ENCODE measurements at places on chromosomes 5 and 9.

GRCh38 chr5:37208883-37209797 lies 40.0 kb downstream of the CPLANE1 start:
- no peak for DNase-seq

DNA sequence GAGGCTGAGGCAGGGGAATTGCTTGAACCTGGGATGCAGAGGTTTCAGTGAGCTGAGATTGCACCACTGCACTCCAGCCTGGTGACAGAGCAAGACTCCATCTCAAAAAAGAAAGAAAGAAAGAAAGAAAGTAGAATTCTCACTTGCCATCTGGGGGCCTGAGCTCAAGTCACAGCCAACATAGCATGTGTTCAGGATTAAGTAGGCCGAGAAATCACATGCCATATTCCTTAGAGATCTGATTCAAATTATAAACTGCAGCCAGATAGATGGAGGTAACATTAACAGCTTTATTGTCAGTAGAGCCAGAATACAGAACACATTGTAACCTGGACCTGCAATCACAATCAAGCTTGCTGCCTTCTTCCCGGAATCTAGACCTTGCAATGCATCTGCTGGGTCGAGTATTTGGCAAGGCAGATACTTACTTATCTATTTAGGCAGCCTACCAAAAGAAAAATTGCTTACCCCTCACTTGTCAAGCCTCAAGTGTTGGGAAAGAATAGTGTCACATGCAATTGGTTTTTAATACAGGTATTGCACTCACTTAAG lies 173.7 kb downstream of the CPLANE1 start:
- DNase-seq: no peak

DNA sequence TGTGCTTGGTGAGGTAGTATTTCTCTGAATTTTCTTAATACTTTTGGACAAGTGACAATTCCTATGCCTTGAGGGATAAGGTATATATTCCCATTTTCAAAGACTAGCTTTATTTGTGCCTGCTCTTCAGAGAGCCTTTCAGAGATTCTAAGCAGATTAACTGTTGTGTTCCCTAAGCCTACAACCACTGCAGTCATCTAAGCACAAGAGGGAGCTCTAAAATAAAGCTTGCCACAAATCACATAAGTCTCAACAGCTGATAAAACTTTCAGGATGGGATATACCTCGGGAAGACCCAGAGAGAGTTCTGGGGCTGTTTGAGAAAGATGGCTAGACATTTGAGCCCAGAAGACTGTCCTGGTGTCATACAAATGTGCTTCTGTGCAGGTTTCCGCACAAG lies 157.3 kb downstream of the CYLC2 start:
- no peak for DNase-seq

- peak; percentile 54 for DNase-seq
These were observed 46.1 kb upstream of the RAI14 start for GRCh38 chr5:34609951-34610441.

GRCh38 chr5:55096861-55097260 lies 5.6 kb upstream of the GZMA start:
- DNase-seq: no peak

DNA sequence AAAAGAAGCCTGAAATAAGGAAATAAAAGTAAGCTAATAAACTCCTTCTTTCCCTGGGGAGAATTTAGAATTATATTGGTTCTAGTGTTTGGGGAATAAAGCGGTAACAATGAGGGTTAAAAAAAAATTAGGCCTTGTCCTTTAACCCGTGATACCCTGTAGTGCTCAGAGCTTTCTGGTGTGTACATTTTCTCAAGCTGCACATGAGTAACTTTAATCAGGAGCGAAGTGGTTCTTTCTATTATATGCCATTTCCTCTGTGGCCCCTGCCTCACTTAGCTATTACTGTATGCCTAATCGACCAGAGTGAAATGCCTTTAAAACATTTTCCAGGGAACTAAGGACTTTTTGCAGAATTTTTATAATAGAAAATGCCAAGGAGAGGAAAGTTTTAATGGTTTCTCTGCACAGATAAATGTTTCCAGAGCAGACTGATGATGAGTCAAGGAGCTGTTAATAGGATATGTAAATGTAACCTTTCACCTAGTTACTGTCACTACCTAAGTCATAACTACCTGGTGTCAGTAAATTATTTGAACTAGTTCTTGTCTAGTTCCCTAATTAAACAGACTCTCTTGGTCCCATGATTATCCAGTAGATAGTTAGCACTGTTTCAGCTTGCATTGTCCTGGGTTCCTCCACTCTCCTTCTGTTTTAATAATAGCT lies 7.6 kb downstream of the PAM start:
- DNase-seq: no peak

GRCh38 chr9:5643005-5643624 lies 14.2 kb downstream of the RIC1 start:
- no peak for DNase-seq

- DNase-seq: no peak
These were observed 18.7 kb upstream of the AKNA start for GRCh38 chr9:114406441-114406840.

DNA sequence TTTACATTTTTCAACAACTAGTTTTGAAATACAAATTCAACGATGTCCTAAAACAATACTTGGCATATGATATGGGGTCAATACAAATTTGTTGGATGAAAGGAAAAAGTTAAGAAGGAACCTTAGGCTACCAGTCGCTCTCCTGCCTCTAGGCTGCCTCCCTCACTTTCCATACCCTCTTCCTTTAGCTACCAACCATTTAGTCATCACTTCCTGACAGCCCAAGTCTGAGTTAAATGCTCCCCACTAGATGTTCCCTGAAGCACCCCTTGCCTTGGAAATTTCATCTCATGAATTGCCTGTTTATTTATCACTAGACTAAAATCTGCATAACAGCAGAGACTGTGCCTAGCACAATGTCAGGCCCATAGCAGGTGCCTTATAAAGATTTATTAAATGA lies 2.7 kb upstream of the LARS1 start:
- peak; percentile 38 for DNase-seq

GRCh38 chr5:31999470-31999869 lies 174.6 kb downstream of the GOLPH3 start:
- no peak for DNase-seq

DNA sequence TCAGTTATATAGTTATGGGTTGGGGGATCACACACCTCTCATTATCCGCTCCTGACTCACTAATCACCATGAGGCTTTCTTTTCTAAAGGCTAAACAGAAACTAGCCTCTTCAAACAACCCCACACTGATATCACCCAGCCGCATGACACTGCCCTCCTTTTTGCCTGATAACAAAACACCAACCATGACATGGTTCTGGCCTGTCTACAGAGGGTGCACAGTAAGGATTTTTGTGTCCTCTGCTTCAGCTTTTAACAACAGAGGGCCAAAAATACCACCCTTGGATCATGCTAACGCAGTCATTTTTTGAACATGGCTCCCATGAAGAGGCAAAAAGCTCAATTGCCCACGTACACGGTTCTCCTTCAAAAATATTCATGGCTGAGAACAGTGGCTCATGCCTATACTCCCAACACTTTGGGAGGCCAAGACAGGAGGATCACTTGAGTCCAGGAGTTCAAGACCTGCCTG lies 4.0 kb downstream of the CMBL start:
- DNase-seq: no peak

DNA sequence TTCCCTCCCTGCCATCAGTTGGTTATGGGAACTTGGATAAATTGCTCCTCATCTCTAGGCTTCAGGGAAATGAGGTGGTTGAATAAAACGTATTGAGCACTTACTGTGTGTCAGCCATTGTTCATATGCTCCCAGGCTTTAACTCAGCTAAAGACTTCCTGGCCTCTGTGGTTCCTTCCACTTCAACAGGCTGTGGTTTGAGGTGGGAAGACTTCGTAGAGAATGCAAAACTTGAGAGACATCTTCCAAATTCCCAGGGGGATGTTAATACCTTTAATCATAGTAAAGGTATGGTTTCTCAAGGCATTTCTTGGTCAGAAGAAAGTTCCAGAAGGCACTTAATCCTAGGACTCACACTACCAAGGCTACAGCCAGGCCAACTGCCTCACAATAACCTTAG lies 1.5 kb upstream of the GPX3 start:
- no peak for DNase-seq

- DNase-seq: no peak
These were observed 16.5 kb upstream of the SIL1 start for GRCh38 chr5:139214646-139215045.

GRCh38 chr5:126007841-126008240 lies 415.4 kb upstream of the GRAMD2B start:
- DNase-seq: no peak

GRCh38 chr5:14186059-14186830 lies 43.1 kb downstream of the TRIO start:
- DNase-seq: no peak

GRCh38 chr9:71819115-71819739 lies 50.9 kb upstream of the CEMIP2 start:
- DNase-seq: peak; percentile 41

- DNase-seq: no peak
These were observed 70.4 kb downstream of the ARHGEF37 start for GRCh38 chr5:149651686-149652085.

DNA sequence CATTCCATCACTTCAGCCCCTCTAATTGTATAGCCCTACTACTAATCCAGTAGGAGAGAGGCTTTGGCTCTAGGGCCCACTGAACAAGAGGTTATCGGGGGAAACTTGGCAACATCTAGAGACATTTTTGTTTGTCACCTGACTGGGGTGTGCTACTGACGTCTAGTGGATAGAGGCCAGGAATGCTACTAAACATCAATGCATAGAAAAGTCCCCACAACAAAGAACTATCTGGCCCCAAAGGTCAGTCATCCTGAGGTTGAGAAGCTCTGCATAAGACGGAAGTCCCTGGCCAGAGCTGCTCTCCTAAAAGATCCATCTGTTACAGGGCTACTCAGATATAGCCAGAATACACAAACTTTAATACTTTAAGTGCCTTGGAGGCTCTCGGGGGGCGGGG lies 570.6 kb upstream of the KLF4 start:
- no peak for DNase-seq

DNA sequence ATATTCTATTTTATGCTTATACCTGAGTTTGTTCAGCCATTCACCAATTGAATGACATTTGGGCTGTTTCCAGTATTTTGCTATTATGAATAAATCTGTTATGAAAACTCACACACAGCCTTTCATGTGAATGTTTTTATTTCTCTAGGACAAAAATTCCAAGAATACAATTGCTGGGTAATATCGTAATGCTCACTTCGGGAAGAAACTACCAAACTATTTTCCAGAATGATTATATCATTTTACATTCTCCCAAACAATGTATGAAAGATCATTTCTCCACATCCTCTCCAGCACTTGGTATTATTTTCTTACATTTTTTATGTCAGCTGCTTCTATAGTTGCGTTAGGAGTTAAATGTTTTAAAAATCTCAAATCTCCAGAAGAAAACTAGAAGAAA lies 58.3 kb upstream of the LHFPL2 start:
- no peak for DNase-seq

DNA sequence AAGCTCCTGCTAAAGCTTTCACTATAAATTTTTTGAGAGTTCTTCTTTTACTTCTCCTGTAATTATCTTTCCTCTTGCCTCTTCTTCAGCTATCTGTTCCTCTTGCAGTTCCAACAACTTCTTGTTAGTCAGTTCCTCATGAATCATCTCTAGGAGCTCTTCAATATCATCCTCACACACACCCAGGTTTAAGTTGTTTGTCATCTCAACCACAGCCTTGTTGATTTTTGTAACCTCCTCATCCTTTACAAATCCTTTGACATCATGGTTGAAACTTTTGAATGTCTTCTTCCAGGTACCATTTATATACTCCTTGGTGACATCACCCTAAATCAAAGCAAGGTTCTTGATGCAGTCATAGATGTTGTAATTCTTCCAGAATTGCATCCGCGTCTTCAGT lies 106.3 kb upstream of the MAMDC2 start:
- DNase-seq: no peak

- DNase-seq: no peak
These were observed 140.8 kb downstream of the RXRA start for GRCh38 chr9:134466869-134467616.

- DNase-seq: no peak
These were observed 4.4 kb upstream of the TBC1D13 start for GRCh38 chr9:128782669-128783068.

- DNase-seq: no peak
These were observed 31.1 kb downstream of the PAEP start for GRCh38 chr9:135592625-135593024.

- peak; percentile 55 for DNase-seq
These were observed 6.1 kb upstream of the CRB2 start for GRCh38 chr9:123349691-123350480.

GRCh38 chr5:156218367-156219158 lies 108.4 kb upstream of the SGCD start:
- no peak for DNase-seq

- DNase-seq: peak; percentile 53
These were observed 391 bp upstream of the NRG2 start for GRCh38 chr5:140043508-140043872.

GRCh38 chr5:138495351-138495750 lies 30.1 kb downstream of the EGR1 start:
- no peak for DNase-seq

- no peak for DNase-seq
These were observed 576.4 kb upstream of the SGCD start for GRCh38 chr5:155750571-155750970.

DNA sequence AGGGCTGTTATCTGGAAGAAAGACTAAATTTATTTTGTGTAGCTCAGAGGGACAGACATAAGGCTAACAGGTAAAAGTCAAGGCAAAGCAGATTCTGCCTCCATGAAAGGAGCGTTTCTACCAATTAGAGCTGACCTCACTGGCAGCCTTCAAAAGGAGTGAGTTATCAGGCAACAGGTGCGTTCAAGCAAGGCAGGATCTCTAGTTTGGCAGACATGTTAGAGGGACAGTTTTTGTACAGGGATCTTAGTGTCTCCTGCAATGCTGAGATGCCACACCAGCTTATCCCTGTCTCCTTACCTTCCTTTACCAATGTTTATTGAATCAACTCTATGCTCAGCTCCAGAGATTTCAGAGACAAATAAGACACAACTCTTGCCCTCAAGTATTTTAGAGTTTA lies 73.8 kb downstream of the NRG2 start:
- DNase-seq: no peak

GRCh38 chr5:1500411-1501091 lies 23.2 kb downstream of the LPCAT1 start:
- DNase-seq: no peak

GRCh38 chr5:131114754-131115153 lies 50.3 kb downstream of the HINT1 start:
- DNase-seq: no peak

DNA sequence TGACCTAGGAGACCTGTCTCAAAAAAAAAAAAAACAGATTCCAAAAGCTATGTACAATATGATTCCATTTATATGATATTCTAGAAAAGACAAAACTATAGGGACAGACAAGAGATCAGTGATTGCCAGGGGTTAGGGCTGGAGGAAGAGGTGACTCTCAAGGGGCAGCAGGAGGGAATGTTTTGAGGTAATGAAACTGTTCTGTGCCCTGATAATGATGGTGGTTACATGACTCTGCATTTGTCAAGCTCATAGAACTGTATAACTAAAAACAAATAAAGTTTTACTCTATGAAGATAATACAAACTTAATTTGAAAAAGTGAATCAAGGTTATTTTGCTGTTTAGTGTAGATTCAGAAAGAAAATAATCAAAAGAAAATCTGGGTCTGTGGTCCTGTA lies 125.3 kb upstream of the IQGAP2 start:
- no peak for DNase-seq

GRCh38 chr9:105218673-105219072 lies 25.8 kb upstream of the SLC44A1 start:
- DNase-seq: no peak

- DNase-seq: no peak
These were observed 31.2 kb upstream of the ACTBL2 start for GRCh38 chr5:57513785-57514184.

- DNase-seq: no peak
These were observed 205.8 kb downstream of the GABBR2 start for GRCh38 chr9:98502976-98503325.

GRCh38 chr9:96532173-96532572 lies 82.2 kb downstream of the HABP4 start:
- DNase-seq: no peak
